ENCODE measurements at places on chromosomes 6 and 20.

GRCh38 chr20:58240471-58240870 lies 12.0 kb upstream of the ANKRD60 start:
- no peaks in the 10 kb centered on the region for H3K4me1 ChIP-seq
- no peak overlapping the region for H3K27ac ChIP-seq
- H3K27me3 ChIP-seq = no peaks in the 10 kb centered on the region

- H3K4me3 ChIP-seq = no peak overlapping the region
- no peak overlapping the region for H3K27ac ChIP-seq
- peaks cover 14% of the 10 kb centered on the region for H3K4me1 ChIP-seq
Observed at GRCh38 chr6:116662202-116662601, 6.4 kb downstream of the ZUP1 start.

GRCh38 chr6:42226645-42227143 lies 9.0 kb upstream of the MRPS10 start:
- DNase-seq = no peak
- H3K27me3 ChIP-seq = no peaks in the 10 kb centered on the region
- H3K36me3 ChIP-seq = no peaks in the 10 kb centered on the region
- no peaks in the 10 kb centered on the region for H3K4me1 ChIP-seq
- no peak overlapping the region for H3K27ac ChIP-seq

- no peak for DNase-seq
- peaks cover 50% of the 10 kb centered on the region for H3K27me3 ChIP-seq
- H3K4me1 ChIP-seq = no peaks in the 10 kb centered on the region
Observed at GRCh38 chr20:2768632-2769015, 31.8 kb downstream of the CPXM1 start.

DNA sequence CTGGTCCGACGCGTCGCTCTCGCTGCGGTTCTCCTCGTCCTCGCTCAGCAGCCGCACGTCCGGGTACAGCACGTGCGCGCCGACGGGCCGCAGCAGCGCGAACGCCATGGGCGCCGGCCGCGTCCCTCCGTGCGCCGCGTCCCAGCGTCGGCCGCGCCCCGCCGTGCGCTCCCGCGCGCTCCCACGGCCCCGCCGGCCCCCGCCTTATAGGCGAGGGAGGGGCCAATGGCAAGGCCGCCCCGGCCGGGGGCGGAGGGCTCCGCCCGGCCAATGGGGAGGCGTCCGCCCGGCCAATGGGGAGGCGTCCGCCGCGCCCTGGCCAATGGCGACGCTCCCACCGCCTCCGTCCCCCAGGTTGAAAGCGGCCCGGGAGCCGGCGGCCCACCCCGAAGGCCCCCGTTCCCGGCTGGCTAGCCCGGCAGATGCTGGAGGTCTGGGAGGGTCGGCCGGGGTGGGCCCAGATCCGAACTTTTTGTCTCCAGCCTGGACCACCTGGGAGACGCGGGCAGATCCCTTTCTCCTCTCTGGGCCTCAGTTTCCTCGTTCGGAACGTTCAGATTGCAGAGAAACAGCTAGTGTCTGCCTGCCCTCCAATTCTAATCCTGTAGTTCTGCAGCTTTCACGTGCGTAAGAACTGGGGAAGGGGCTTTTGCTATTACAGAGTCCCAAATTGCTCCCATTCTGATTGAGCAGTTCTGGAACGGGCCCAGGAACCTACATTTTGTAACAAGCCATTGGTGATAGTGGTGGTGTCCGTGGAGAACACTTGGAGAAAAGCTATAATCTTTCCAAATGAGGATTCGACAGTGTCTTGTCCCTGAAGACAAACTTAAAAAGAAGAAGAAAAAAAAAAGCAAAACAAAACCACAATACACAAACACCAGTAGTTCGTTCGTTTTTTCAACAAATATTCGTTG lies at the start of gene TCF15:
TSS of gene TCF15 (minus strand) at position 180 of the 917 bp plus-strand sequence. CDS start at position 108, 72 bp downstream.
- H3K36me3 ChIP-seq = no peaks in the 10 kb centered on the region
- H3K27me3 ChIP-seq = peaks cover 61% of the 10 kb centered on the region
- no peak for DNase-seq
- no peak within 1 kb of the TSS for H3K4me3 ChIP-seq
- no peak within 1 kb of the TSS for H3K27ac ChIP-seq
- H3K4me1 ChIP-seq = peaks cover 9% of the 10 kb centered on the region

DNA sequence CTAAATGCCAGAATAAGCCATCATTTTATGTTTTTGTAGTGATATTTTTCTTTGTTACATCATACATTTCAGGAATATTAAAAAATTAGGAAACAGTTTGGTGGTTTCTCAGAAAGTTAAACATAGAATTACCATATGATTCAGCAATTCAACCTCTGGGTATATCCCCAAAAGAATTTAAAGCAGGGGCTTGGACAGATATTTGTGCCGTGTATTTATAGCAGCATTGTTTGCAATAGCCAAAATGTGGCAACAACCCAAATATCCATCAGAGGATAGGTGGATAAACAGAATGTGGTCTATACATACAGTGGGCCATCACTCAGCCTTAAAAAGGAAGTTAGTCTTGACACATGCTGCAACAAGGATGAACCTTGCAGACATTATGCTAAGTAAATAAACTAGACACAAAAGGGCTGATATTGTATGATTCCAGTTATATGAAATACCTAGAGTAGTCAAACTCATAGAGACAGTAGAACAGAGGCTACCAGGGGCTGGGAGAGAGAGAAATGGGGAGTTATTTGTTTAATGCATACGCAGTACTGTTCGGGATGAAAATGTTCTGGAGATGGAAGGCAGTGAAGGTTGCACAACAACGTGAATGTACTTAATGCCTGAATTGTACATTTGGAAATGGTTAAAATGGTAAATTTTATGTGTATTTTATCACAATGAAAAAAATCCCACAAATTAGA lies 18.9 kb upstream of the TRAF3IP2 start:
- DNase-seq = no peak
- no peak overlapping the region for H3K27ac ChIP-seq
- no peak overlapping the region for H3K4me3 ChIP-seq
- H3K27me3 ChIP-seq = no peaks in the 10 kb centered on the region

GRCh38 chr6:126631363-126631762 lies 291.4 kb downstream of the CENPW start:
- H3K27ac ChIP-seq = no peak overlapping the region
- H3K4me1 ChIP-seq = no peaks in the 10 kb centered on the region
- H3K4me3 ChIP-seq = no peak overlapping the region
- DNase-seq = peak; percentile 37
- H3K27me3 ChIP-seq = no peaks in the 10 kb centered on the region

DNA sequence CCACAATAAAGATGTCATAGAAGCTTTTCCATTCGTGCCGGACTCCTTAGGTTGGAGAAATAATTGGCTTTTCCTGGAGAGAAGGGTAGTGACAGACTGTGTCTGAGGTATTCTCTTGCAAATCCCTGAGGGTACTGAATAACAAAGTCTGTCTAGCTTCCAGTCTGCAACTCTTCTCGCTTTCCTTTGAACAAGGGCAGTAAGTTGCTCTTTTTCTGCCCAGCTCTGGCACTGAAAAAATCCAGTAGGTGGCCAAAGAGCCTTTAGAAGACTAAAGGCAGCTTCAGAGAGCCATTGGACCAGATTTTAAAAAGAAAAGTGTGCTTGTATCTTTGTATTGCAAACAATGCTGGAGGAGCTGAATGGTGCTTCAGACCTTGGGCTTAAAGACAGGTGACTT lies 20.7 kb upstream of the RREB1 start:
- peak overlapping the region; percentile 30 for H3K4me3 ChIP-seq
- H3K36me3 ChIP-seq = no peaks in the 10 kb centered on the region
- H3K27me3 ChIP-seq = no peaks in the 10 kb centered on the region
- H3K27ac ChIP-seq = peak overlapping the region; percentile 73
- DNase-seq = no peak
- peaks cover 17% of the 10 kb centered on the region for H3K4me1 ChIP-seq

GRCh38 chr6:77686931-77687330 lies 34.1 kb downstream of the MEI4 start:
- H3K36me3 ChIP-seq = no peaks in the 10 kb centered on the region
- H3K4me1 ChIP-seq = no peaks in the 10 kb centered on the region
- H3K27me3 ChIP-seq = no peaks in the 10 kb centered on the region
- no peak overlapping the region for H3K4me3 ChIP-seq
- H3K27ac ChIP-seq = no peak overlapping the region
- DNase-seq = no peak

DNA sequence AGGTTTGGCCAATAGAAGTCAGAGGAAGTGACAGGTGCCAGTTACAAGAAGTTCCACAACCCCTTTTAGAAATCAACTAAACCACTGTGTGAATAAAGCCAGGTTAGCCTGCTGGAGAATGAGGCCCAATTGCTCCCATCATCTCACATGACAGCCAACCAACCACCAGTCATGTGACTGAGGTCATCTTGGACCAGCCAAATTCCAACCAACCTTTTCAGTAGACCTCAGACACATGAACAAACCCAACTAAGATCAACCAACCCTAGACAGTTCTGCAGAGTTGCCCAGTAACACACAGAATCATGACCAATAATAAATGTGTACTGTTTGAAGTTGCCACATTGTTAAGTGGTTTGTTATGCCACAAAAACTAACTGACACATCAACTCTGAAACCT lies 44.6 kb upstream of the GGTLC1 start:
- H3K27me3 ChIP-seq = no peaks in the 10 kb centered on the region
- H3K4me1 ChIP-seq = no peaks in the 10 kb centered on the region
- H3K4me3 ChIP-seq = no peak overlapping the region
- no peaks in the 10 kb centered on the region for H3K36me3 ChIP-seq

- H3K4me1 ChIP-seq = peaks cover 2% of the 10 kb centered on the region
- H3K36me3 ChIP-seq = no peaks in the 10 kb centered on the region
- no peak overlapping the region for H3K27ac ChIP-seq
- H3K27me3 ChIP-seq = no peaks in the 10 kb centered on the region
- no peak for DNase-seq
Observed at GRCh38 chr20:54494303-54495006, 19.1 kb downstream of the DOK5 start.

GRCh38 chr6:89204096-89204495 lies 13.1 kb downstream of the GABRR1 start:
- no peak overlapping the region for H3K27ac ChIP-seq
- no peak for DNase-seq
- no peaks in the 10 kb centered on the region for H3K4me1 ChIP-seq
- no peaks in the 10 kb centered on the region for H3K27me3 ChIP-seq

- H3K4me1 ChIP-seq = no peaks in the 10 kb centered on the region
- H3K27me3 ChIP-seq = no peaks in the 10 kb centered on the region
- DNase-seq = no peak
- no peak overlapping the region for H3K27ac ChIP-seq
Observed at GRCh38 chr6:56380476-56380875, 133.1 kb upstream of the COL21A1 start.

DNA sequence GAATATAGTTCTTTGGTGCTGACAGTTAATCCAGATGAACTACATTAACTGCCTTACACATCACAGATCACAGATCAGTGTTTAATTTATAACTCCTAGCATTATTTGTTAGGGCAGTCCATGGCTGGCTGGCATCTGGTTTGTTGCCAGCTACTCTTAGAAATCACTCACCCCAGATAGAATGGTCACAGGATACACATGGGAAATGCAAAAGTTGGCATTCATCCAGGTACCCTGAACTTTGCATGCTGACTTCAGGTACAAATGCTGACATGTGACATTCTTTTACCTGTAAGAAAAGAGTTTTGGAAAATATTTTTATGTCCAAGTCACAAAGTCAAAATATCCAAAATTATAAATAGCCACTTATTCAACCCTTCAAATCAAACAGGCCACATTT lies 20.2 kb downstream of the FBXL4 start:
- DNase-seq = no peak
- no peaks in the 10 kb centered on the region for H3K36me3 ChIP-seq

DNA sequence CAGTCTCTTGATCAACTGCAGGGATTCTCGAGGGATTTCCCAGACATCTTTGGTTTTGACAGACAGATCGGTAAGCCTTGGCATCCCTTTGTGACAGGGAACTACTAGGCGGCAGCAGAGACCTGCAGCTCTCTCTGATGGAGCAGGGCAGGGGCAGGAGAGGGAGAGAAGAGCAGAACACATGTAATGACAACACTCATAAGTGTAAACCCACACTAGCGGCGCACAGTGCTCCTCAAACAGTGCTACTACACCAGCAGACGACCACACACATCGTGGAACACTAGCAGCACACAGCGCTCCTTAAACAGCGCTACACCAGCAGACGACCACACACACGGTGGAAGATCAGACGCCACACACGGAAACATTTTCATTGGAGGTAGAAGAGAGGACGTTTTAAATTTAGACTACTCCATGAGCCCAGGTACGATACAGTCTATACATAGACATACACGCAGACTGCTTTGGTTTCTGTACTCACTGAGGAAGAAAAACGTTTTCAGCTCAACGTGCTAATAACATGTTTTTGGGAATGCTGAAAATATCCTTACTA lies 94.5 kb upstream of the TRAF3IP2 start:
- H3K4me1 ChIP-seq = no peaks in the 10 kb centered on the region
- no peak overlapping the region for H3K4me3 ChIP-seq
- H3K27me3 ChIP-seq = no peaks in the 10 kb centered on the region
- no peak for DNase-seq

- no peaks in the 10 kb centered on the region for H3K27me3 ChIP-seq
- no peak overlapping the region for H3K4me3 ChIP-seq
- DNase-seq = no peak
- H3K27ac ChIP-seq = peak overlapping the region; percentile 64
- H3K36me3 ChIP-seq = no peaks in the 10 kb centered on the region
- H3K4me1 ChIP-seq = peaks cover 44% of the 10 kb centered on the region
Observed at GRCh38 chr20:58306421-58307261, 2.9 kb upstream of the RAB22A start.

DNA sequence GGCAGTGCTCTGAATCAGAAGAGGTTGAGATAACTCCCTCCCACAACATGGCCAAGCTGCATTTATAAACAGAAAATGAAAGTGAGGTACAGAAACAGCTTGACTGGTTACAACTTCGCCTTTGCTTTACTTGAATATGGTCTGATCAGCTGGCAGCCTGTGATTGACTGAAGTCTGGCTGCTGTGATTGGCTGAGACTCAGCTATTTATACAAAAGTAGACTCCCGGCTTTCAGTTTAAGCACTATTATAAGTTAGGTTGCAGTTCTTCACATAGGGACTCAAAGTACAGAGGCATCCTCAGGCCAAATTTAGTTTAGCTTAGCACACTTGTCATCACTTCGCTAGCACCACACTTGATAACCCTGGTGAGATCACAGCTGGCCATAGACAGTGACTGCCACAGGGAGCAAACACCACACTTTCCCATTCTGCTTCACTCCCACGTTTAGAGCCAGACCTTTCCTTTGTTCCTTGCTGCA lies 362.6 kb downstream of the EPM2A start:
- no peak overlapping the region for H3K4me3 ChIP-seq
- H3K27me3 ChIP-seq = no peaks in the 10 kb centered on the region
- no peaks in the 10 kb centered on the region for H3K36me3 ChIP-seq

DNA sequence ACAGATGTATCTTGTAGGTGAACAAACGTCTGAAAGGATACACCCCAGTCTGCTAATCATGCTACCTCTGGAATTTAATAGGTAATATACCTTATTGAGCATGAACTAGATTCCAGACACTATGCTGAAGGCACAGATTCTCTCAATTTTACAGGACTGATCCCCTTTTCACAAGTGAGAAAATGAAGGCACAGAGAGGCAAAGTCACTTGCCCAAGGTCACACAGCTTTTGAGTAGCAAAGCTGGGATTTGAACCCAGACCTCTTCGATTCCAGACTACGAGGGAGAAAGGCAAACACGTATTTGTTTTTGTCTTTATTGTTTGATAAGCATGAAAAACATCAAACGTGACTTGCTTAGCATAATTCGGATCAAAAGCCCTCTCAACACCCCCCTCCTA lies 34.4 kb upstream of the PMEPA1 start:
- peaks cover 19% of the 10 kb centered on the region for H3K4me1 ChIP-seq
- H3K27ac ChIP-seq = no peak overlapping the region
- no peaks in the 10 kb centered on the region for H3K36me3 ChIP-seq
- H3K27me3 ChIP-seq = peaks cover 12% of the 10 kb centered on the region
- H3K4me3 ChIP-seq = no peak overlapping the region

GRCh38 chr6:8269872-8270454 lies 165.4 kb downstream of the SLC35B3 start:
- no peaks in the 10 kb centered on the region for H3K36me3 ChIP-seq
- DNase-seq = no peak
- H3K27ac ChIP-seq = no peak overlapping the region
- H3K27me3 ChIP-seq = no peaks in the 10 kb centered on the region
- H3K4me1 ChIP-seq = no peaks in the 10 kb centered on the region
- H3K4me3 ChIP-seq = no peak overlapping the region

All from left lung (tissue), 14 donors.